ENCODE measurements at places on chromosomes 11 and 22. TPM values are rescaled to one million over a fixed set of nuclear protein-coding genes. Genes with fewer than 3 reads are reported as not detected.

RFPL3 gene
- total RNA-seq, result not detected

VSIG10L2 gene
- not detected for total RNA-seq

C1QTNF4 gene
- 17.7 TPM for total RNA-seq

MB gene
- total RNA-seq, result 0.82 TPM

KCTD17 gene
- 18.8 TPM for total RNA-seq

LYVE1 gene
- 15.2 TPM for total RNA-seq

SPON1 gene
- 39.1 TPM for total RNA-seq

All from cerebellum (tissue), 4 donors.